OCI-LY7 (cell line): ENCODE measurements at places on chromosomes 11 and 22.
A peak's percentile ranks its signal among the peaks of the same experiment; 100 is the strongest.

- no peak for DNase-seq
These were observed 8.6 kb upstream of the APBB1 start for GRCh38 chr11:6427516-6427915.

DNA sequence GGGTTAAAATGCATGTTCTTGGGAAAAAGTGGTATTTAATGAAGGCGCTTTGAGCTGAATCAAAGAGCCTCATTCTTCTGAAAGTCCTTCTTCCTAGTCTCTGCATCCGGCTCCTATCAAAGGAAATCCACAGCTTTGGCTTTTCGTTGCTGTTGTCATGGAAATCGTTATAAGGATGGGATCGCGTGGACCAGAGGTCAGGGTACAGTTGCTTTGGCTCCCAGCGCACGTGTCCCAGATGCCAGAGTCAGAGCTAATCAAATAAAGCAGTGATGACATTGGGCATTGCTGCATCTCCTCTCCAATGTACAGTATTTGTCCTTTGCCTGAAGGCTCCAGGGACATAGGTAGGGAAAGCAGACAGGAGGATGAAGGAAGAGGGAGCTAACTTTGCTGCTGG, 181.9 kb downstream of the MYO18B start:
- DNase-seq, result no peak

DNA sequence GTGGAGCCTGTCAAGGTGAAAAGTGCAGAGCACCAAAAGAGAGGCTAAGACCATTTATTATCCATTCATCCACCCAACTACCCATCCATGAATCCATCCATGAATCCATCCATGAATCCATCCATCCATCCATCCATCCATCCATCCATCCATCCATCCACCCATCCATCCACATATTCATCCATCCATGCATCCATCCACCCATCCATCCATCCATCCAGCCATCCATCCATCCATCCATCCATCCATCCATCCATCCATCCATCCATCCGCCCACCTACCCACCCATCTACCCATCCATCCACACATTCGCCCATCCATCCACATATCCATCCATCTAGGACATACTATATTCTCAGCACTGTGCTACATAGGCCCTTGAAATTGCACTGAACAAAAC, 68.0 kb downstream of the SYN3 start:
- DNase-seq, result no peak

- no peak for DNase-seq
These were observed 440 bp upstream of the SLC25A45 start for GRCh38 chr11:65382804-65383368.

DNA sequence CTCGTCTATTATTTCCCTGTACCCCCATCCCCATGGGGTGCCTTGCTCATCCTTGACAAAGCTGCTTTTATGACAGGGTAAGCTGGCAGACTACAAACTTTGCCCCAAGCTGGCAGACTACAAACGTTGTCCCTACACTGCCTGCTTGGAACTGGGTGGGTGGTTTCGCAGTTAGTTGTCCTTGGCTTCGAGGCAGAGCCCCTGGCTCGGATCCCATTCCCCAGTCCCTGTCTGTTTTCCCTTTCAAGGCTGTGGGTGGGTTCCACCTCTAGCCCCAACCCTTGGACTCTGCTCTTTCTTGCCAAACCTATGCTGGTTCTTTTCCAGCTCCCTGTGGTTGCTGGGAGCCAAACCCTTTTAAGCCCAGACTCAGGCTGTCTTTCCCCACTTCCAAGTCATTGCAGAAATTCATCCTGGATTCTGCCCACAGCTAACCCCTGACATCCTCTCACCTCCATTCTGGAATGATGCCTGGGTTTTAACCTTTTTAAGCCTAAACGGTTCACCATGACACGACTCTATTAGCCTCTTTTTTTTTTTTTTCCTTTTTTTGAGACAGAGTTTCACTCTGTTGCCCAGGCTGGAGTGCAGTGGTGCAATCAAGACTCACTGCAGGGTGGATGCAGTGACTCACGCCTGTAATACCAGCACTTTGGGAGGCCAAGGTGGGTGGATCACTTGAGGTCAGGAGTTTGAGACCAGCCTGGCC, 9.2 kb upstream of the RBM14 start:
- no peak for DNase-seq

- DNase-seq, result no peak
These were observed 1.4 kb downstream of the TENM4 start for GRCh38 chr11:79439410-79439885.

- DNase-seq, result peak; percentile 53
These were observed 815 bp downstream of the EHD1 start for GRCh38 chr11:64877390-64878222.

GRCh38 chr11:33736148-33736812, at the start of gene CD59:
Gene CD59, minus strand, starts transcription at chr11:33736423. Its CDS starts 13,978 bp downstream, at chr11:33722445.
- DNase-seq, result peak; percentile 83

- DNase-seq, result no peak
These were observed 13.8 kb downstream of the SNU13 start for GRCh38 chr22:41674846-41675340.

DNA sequence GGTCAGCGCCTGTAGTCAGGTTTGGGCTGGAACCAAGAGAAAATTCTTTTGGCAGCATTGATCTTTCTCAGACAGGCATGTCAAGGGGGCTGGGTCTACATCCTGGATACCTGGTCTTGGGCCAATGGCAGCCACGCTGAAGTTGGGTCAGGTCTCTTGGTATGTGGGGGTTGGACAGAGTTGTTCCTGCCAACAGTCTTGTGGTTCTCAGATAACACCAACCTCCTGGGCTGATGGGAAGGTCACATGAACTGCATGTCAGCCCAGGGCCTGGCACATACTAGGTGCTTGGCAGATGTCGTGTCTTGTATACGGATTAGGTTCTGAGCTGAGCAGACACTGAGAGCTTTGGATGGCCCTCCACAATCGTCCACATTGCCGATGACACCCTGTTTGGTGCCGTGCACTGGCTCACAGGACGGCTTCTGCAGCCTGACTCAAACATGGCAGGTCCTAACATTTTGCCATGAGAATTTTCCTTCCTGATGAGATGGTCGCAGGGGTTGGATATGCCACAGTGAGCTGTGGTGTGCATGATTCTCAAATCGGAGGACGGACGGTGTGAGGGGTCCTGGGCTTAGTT, 42.0 kb downstream of the FBLN1 start:
- DNase-seq, result no peak

DNA sequence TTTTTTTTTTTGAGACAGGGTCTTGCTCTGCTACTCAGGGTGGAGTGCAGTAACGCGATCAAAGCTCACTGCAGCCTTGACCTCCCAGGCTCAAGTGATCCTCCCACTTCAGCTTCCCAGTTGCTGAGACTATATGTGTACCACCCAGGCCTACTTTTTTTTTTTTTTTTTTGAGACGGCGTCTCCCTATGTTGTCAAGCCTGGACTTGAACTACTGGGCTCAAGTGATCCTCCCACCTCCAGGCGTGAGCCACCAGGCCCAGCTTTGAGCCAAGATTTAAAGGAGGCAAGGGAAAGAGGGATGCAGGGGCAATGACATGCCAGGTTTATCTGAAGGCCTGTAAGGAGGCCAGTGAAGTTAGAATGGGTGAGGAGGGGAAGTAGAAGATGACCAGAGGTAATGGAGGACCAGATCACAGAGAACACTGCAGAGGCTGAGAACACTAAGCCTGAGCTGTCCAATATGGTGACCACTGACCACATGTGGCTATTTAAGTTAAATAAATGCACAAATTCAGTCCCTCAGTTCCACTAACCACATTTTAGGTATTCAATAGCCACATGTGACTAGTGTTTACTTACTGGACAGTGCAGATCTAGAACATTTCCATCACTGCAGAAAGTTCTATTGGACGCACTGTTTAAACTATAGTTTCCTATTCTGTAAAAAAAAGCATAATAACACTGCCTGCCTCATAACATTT, 8.1 kb downstream of the DESI1 start:
- DNase-seq, result no peak

- peak; percentile 61 for DNase-seq
These were observed 3.7 kb upstream of the RELT start for GRCh38 chr11:73372375-73372993.

DNA sequence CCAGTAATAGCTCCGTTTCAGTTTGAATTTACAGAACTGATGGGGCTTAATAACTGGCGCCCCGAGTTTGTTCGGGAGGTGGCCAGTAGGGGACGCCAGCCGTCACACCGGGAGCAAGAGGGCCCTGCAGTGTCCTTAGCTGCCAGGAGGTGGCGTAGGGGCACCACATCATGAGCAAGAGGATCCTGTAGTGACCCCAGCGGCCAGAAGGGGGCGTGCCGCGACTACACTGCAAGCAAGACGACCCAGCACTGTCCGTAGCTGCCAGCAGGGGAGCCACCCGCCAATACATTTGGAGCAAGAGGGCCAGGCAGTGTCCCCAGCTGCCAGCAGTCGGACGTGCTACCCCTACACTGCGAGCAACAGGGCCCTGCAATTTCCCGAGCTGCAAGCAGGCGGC, 663.7 kb upstream of the B3GAT1 start:
- peak; percentile 19 for DNase-seq

DNA sequence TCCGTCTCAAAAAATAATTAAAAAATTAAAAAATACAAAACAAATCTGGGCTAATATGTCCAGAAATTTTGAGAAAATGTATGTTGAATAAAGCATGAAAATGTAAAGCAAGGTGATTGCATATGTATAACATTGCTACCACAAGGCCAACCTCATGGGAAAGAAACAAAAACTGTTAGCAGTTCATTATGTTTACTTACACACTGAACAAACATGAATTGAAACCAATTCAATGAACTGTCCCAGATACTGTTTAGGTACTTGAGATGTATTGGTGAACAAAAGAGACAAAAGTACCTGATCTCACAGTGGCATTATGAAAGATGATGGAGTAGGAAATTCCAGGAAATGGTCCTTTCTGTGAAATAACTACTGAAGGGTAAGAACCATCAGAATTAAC, 43.8 kb upstream of the IGLL5 start:
- no peak for DNase-seq

GRCh38 chr11:33620423-33621171, 80.0 kb downstream of the C11orf91 start:
- no peak for DNase-seq

DNA sequence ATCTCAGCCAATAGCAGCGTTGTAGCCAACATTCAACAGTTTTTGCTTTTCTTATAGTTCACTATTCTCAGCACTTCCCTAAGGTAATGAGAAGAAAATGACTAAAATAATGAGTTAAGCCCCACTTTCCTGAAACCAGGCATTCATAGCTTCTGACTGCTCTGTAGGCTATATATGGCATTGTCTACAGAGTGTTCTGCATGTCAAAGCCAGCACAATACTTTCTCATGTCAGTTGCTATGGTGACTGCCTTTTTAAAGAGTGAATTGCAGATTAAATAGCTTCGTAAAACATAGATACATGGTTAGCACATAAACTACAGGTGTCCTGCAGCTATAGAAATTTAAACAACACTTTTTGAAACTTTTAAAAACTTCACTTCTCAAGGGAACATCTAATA, 1256.1 kb upstream of the CNTN5 start:
- no peak for DNase-seq

- no peak for DNase-seq
These were observed 53.2 kb upstream of the FTH1 start for GRCh38 chr11:62020661-62021060.

GRCh38 chr11:126630893-126631798, 275.7 kb downstream of the ST3GAL4 start:
- no peak for DNase-seq

GRCh38 chr22:45227645-45228400, 12.9 kb downstream of the KIAA0930 start:
- no peak for DNase-seq

DNA sequence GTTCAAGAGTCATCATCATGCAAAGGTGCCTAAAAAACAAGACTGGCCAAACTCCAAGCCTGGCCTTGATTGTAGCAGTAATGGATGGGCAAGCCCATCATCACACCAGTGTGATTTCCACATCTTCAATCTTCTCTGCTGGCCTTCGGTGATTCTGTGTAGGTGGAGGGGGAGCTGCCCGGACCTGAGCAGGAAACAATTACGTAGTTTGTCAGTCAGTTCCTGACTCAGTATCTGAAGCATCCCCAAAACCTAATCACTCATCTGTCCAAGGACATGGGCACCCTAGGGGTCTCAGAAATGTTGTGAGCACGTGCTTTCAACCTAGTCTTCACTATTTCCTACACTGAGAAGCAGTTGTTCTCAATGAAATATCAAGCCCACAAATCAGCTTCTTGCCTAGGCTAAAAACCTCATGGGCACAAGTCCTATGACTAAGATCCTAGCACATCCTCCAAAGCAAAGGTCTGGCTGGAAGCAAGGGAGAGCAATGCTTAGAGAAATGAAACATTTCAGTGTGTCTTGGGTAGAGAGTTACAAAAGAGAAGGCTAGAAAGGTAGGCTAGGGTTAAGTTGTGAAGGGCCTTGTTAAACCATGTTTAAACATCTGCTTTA, 24.6 kb downstream of the ATG16L2 start:
- no peak for DNase-seq

DNA sequence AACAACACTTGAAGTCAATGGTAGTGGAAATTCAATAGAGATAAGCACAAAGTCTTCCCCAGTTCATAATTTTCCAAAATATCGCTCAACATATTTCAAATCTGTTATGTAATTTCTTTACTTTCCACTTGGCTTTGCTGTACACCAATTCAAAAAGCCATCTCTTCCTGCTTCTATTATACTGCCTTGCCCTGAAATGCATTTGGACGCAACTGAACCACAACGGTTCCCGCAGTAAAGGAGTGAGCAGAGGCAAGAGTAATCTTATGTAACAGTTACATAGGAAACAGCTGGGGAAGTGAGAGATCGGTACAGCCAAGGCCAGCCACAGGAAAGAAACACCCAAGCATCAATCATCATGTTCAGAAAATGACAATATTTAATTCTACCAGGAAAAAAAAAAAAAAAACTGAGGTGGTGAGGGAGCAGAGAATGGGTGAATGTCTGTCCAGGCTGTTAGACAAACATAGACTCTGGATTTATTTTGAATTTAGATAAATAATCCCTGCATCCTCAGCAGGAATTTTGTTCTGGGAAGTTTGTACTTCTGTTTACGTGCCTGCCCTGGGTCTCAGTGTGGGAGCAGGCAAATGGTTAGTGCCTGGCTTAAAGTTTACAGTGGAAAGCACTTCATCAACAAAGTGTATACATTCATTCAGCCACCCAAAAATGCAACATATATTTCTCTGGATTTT, 392.2 kb downstream of the ETS1 start:
- no peak for DNase-seq

DNA sequence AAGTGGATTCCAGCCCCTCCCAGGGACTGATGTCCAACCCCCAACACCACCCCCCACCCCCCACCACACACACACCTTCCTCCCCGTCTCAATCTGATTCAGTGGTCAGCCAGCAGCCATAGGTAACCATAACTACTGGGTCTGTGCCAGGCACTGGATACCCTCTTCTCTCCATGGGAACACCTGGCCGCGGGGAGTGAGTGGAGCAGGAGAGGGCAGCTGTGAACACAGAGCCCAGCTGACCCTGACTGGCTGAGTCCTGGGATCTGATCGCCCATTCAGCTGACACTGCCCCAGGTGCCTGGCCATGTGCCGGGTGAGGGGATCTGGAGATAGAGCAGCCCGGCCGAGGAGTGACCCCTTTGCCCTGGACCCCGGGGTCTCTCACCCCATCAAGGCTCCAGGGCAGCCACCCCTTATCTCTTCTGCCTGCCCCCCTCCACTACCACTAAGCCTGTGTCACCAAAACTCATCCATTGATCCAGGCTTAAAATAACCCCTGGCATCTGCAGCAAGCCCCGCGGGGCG, 2.6 kb upstream of the SHISA8 start:
- no peak for DNase-seq

GRCh38 chr22:29427176-29427760, 11.1 kb upstream of the RFPL1 start:
- no peak for DNase-seq
